Head of caudate nucleus (tissue), 42 donors: ENCODE measurements at places on chromosomes 16 and 17.

GRCh38 chr16:64122177-64122576, 999.7 kb downstream of the CDH11 start:
- DNase-seq = no peak

GRCh38 chr17:75478508-75478907, 22.1 kb downstream of the TMEM94 start:
- DNase-seq = no peak

DNA sequence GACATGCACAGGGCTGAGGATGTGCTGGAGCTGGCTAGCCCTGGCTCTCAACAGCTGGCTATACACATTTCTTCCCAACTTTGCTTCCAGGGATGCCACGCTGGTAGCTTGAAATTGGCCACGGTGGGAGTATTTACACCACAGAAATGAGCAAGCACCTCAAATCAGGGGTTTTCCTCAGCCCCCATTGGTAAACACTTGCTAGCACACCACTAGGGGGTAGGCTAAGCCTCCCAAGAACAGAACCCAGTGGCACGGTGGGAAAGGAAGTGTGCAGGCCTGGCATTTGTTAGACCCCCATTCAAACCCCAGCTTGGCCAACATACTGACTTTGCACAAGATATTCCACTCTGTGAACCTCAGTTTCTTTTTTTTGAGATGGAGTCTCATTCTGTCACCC, 12.9 kb downstream of the DRC3 start:
- no peak for DNase-seq

GRCh38 chr17:13636951-13637350, 35.2 kb upstream of the HS3ST3A1 start:
- DNase-seq = no peak

GRCh38 chr16:75485230-75486013, 9.8 kb downstream of the CHST6 start:
- DNase-seq = no peak

GRCh38 chr16:61812251-61812650, 224.0 kb downstream of the CDH8 start:
- DNase-seq = no peak

- DNase-seq = no peak
These were observed 9.1 kb downstream of the CHST6 start for GRCh38 chr16:75486014-75486675.

GRCh38 chr17:48747445-48748363, 19.2 kb upstream of the HOXB13 start:
- no peak for DNase-seq

DNA sequence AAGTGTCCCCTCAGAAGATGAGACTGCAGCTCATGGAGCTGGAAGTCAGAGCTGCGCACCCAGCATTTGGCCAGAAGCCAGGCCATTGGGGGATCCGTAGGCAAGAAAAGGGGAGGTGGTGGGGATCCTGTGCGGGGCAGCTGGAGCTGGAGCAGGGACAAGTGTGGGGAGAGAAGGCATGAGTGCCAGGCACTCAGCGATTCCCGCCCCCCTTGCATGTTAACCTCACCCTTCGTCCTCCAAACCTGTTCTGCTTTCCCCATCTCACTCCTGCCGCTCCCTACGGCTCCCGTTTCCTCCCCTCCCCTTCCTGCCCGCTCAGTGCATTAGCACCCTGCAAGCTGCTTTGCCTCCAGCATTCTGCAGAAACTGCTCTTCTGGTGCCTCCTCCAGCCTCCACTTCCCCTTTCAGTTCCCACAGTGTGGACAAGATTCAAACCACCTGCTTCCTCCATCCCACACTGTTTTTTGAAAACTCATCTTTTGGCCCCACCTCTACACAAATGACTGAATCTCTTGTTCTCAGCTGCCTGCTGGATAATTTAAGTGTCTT, 5.6 kb downstream of the ALOX15 start:
- DNase-seq = peak; percentile 15

DNA sequence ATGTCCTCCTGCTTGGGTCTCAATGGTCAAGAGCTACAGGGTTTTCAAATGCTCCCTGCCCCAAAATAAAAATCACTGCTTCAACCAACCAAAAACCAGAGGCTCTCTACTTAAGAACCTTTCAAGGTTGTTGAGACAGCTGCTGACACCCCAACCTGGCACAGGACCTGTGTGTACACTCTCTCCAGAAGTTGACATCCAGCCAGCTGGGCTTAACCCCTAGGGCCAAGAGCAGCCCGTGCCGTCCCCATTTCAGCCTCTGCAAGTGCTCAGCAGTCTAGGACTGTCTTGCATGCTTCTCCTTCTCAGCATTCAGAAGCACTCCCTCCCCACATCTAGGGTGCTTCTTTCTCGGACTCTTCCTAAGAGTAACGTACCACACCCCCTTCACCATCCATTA, 59.0 kb upstream of the TRAP1 start:
- no peak for DNase-seq

GRCh38 chr17:56600256-56600655, 6.8 kb downstream of the NOG start:
- no peak for DNase-seq

DNA sequence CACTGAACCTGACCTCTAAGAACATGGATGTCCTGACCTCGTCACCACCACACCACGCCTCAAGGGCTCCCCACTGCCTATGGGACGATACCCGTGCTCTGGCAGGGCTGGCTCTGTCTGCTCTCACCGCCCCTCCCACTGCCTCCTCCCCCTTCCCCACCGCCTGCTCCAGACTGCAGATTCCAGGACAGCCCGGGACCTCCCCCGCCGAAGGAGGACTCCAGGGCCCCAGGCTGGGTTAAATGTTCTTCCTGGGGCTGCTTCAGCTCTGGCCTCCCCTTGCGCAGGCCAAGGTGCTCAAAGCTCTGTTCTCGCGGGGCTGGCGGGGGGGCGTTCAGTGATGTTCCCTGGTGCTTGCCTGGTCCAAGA, 3.1 kb downstream of the NPW start:
- DNase-seq = no peak

DNA sequence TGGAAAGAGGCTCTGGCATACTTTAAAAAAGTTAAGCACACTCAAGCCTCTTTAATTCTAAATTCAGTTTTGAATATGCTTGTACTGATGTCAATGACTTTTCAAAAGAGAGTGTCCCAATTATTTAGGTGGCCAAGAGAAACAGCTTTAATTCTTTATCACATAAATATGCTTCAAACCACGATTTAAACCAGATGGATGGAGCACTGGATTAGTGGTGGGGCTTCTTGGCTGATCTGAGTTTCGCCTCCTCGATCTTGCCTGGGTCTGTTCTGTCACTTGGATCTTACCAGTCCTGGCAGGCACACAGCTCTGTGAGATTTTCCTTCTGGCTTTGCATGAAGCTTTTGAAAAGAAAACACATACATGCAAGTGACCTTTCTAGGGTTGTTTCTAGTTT, 467.8 kb downstream of the MAF start:
- DNase-seq = no peak

- DNase-seq = no peak
These were observed 16.3 kb upstream of the MAP3K14 start for GRCh38 chr17:45332989-45333701.

GRCh38 chr16:70715860-70716357, 30.1 kb upstream of the MTSS2 start:
- DNase-seq = no peak

GRCh38 chr17:63821804-63822203, 5.4 kb upstream of the PSMC5 start:
- DNase-seq = no peak

DNA sequence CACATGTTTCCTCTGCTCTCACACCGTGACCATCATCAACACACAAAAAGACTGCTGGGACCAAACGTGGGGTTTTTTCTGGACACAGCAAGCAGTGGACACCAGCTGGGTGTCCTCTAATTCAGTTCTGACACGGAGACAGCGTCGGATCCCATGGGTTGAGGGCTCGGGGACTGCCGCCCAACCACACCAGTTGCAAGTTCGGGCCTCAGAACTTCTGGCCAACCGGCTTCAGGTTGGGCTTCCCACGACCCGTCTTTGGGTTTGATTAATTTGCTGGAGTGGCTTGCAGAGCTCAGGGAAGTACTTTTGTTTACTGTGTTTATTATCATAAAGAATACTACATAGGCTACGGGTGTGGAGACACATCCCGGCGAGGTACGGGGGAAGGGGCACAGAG, 97.8 kb downstream of the BANP start:
- no peak for DNase-seq

DNA sequence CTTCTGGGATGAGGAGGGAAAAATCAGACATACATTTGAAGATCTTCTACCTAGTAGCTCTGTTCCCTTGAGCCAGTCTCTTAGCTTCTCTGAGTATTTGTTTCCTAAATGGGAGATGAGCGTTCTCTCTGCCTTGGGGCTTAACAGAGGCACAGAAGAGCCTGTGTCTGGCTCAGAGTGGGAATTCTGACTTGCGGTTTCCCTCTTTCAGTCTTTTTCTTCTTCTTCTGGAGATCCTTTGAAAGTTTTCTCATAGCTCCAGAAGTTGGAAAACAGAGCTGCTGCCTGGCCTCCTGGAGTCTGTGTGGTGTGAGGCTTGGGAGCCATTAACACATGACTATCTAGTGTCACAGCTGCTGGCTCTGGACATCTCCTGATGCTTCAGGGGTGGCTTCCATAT, 167.9 kb downstream of the MSI2 start:
- no peak for DNase-seq

DNA sequence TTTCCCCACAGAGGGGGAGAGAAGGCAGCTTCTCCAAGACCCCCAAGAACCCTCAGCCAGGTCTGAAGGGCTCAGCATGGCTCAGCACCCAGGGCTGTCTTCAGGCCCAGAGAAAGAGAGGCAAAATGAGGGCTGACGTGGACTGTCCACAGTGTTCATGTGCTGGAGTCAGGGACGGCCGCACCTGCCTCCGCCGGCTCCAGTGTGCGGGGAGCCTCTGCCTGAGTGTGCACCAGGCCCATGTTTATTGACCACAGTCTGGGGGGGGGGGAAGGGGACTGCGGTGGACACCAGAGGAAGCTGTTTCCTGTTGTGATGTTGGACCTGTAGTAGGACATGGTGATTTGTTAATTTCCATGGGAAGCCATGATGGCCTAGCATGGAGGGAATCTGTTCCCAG, 6.9 kb downstream of the MRM1 start:
- no peak for DNase-seq

DNA sequence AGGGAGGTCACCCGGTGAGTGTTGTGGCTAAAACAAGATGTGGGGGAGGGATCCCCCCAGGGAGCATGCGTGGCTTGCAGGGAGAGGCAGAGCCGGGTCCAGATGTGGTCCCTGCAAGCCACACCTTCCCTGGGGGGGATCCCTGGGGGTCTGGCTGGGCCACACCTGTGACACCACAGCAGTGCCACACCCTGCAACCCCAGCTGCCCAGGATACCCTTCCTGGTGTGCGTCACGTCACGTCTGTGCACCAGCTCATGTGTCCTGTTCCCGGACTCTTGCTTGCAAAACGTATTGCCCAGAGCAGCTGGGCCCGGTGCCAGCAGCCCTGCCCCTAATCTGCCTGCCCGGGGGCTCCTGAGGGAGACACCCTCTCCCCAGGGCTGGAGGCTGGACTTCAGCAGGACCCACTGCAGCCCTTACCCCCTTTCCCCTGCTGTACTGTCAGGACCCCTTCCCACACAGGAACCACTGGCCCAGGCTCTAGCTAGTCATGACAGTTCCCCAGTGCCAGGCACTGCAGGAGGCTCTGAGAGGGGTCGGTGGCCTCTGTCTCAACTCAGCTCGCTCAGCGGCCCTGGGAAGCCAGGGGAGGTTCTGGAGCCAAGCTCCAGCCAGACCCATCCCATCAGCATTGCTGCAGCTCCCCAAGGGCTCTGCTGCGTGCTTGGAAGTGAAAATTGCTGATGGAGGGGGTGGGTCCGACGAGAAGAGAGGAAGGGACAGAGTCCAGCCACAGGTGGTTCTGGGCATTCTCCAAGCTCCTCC, 25.8 kb upstream of the ACSF3 start:
- DNase-seq = no peak

DNA sequence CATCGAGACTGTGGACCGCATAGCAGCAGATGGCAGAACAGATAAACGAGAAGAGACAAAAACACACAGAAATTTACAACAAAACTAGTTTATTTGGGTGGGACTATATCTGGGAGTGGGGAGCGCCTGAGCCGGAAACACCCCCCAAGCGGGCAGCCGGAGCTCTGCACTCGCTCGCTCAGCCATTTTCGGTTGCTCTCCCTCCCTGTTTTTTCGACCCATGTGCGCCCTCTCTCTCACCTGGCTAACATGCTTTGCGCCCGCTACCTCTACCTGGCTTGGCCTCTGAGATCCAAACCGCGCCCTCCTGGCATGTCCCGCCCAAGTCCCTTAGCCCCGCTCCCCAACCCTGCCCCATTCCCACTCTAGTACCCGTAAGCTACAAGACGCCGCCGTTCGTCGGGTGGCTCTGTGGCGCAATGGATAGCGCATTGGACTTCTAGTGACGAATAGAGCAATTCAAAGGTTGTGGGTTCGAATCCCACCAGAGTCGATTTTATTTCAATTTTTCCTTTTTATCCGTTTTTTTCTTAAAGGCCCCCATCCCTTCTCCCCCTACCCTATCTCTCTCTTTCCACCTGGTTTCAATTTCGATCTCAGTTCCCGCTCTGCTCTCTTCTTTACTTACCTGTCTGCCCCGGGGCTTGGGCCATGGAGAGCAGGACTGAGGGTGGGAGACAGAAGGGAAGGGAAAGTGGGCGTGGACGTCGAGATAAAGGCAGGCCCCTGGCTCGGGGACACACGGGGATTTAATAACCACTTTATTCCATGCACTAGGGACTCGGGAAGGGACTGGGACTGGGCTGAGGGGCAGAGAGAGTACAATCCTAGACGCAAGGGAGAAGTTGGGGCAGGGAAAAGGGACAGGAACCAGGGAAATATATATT, 2.4 kb upstream of the ALOXE3 start:
- peak; percentile 62 for DNase-seq

GRCh38 chr16:61923629-61924028, 112.6 kb downstream of the CDH8 start:
- no peak for DNase-seq

DNA sequence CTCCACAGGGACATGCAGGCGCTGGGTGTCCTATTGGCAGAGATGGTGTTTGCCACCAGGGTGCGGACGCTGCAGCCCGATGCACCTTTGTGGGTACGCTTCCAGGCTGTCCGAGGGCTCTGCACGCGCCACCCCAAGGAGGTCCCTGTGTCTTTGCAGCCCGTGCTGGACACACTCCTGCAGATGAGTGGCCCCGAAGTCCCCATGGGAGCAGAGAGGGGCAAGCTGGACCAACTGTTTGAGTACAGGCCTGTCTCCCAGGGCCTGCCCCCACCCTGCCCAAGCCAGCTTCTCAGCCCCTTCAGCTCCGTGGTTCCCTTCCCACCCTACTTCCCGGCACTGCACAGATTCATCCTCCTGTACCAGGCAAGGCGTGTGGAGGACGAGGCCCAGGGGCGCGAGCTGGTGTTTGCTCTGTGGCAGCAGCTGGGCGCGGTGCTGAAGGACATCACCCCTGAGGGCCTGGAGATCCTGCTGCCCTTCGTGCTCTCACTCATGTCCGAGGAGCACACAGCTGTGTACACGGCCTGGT, 2.8 kb downstream of the WDR81 start:
- DNase-seq = no peak
